Stimulated activated CD4-positive, alpha-beta T cell treated with anti-CD3 and anti-CD28 coated beads, Interleukin-2, amount 100 ng/mL, for 48 hours (primary cell): ENCODE measurements at places on chromosomes 7 and 10.

GRCh38 chr10:104941662-104942061 is 300.6 kb downstream of the SORCS3 start:
- no peak for DNase-seq

- no peak for DNase-seq
Measured at GRCh38 chr10:72349438-72349837, 5.3 kb downstream of the DNAJB12 start.

DNA sequence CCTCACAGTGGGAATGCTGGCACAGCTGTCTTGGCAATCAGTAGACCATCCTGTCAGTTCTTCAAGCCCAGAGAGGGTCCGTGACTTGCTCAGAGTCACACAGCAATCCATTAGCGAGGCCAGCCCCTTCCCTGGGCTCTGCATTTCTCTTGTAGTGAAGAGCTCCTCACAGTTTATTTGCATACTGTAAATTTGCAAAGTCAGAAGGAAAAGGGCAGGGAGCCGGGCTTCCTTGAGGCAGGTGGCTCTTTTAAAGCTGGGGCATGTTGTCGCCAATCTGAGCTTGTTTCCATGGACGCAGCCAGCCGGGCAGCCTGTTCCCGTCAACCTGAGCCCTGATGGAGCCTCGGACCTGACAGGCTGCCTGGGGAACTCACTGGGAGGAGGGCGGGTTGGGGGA is 123.4 kb downstream of the CUX1 start:
- no peak for DNase-seq

- no peak for DNase-seq
Measured at GRCh38 chr7:91194841-91195240, 69.4 kb upstream of the FZD1 start.

DNA sequence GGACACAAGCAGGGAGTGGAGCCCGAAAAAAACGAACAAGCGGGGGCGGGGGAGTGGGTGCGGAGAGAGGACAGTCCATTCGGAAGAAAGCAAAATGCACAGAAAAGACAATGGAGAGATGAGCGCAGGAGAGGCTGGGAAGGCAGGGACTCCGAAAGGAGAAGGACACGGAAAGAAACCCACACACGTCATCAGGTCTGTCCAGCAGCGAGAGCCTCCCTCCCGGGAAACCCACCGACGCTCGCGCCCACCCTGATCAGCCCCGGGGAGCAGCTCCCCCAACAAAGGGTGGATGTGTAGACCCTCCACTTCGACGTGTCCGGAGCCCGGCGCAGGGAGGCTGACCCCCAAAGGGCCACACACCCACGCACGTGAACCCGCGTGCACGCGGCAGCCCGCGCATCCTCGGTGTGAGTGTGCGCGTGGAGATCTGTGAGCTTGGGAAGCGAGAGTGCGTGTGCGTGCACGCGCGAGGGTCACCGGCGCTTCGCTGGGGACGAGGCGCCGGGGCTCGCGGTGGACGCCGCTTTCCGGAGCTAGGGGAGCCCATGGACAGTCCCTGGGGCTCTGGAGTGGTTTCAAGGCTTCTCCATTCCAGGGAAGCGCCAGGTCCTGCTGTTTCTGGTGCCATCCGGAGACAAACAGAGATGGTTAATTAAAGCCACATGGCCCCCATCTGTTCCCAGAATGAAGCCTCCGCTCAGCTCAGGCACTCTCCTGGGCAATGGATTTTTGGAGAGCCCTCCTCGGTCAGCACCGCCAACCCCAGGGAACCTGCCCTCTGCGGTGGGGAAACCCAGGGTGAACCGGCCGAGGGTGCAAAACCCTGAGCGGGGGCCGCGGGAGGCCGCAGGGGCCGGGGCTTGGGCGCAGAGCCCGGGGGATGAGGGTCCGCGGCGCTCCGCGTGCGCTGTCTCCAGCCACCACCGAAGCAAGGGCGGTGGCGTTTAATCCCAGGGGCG is 916 bp downstream of the LAMB1 start:
- DNase-seq = no peak

DNA sequence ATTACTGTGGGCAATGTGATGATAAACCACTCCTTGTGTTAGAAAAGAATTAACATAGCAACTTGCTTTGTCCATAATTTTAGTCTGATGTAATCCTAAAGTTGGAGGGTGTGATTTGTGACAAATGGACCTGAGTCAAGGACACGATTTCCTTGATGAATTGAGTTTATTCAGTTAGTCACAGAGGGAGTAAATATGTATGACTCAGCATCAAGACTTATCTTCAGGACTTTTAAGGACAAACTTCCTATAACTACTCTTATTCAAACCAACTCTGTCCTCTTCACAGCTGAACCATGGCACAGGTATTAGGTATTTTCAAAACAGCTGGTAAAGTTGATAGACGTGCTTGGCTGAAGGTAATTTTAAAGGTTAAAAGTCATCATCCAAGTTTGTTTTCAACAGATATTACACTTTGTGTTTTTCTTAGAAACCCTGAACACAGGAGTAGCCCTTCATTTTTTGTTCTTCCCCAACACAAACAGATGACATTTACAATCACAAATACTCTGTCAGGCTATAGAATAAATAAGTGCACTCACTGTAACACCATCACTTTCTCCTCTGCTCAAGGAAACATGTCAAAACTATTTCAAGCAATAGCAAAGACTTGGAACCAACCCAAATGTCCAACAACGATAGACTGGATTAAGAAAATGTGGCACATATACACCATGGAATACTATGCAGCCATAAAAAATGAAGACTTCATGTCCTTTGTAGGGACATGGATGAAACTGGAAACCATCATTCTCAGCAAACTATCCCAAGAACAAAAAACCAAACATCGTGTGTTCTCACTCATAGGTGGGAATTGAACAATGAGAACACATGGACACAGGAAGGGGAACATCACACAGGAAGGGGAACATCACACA is 54.5 kb downstream of the COA1 start:
- no peak for DNase-seq

GRCh38 chr7:100465702-100466311 is 1.7 kb upstream of the SPACDR start:
- no peak for DNase-seq

GRCh38 chr7:45324683-45325237 is 167.2 kb downstream of the RAMP3 start:
- DNase-seq = no peak

DNA sequence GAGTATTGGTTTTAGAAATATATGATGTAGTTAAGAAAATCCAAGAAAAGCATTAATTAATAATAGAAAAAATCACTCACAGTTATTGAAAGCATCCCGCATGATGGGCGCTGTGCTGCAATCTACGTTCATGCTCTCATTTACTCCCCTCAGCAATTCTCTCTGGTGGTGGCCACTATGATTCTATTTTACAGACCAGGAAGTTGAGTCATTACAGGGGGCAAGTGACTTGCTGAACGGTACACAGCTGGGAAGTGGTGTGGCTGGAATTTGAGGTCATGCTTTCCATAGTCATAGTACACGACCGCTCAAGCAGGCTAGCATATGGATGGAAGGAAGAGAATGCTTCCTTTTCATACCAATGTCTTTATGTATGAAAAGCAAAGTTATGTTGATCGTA is 117.4 kb downstream of the TES start:
- DNase-seq = no peak

GRCh38 chr10:12727832-12728215 is 273.7 kb downstream of the CCDC3 start:
- DNase-seq = no peak

- DNase-seq = peak; percentile 47
Measured at GRCh38 chr10:89032141-89032891, 41.7 kb downstream of the FAS start.

DNA sequence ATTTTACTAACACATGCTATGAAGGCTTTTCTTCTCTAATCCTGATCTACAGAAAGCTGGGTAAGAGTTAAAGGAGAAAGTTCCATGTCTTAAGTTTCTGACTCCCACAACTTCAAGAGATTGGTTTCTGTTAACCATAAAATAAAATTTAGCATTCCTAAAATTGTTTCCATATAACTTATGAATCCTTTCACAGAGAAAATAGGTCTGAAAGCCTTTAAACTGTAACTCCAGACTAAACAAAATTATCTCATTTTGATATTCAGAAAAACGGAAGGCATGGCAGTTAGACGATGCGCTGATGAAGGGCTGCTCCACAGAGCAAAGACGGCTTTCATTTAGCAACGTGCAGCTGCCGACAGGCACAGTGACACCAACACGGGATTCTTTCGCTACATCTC is 133.3 kb downstream of the SLC25A13 start:
- no peak for DNase-seq

- no peak for DNase-seq
Measured at GRCh38 chr10:112510384-112510783, 63.4 kb downstream of the VTI1A start.

DNA sequence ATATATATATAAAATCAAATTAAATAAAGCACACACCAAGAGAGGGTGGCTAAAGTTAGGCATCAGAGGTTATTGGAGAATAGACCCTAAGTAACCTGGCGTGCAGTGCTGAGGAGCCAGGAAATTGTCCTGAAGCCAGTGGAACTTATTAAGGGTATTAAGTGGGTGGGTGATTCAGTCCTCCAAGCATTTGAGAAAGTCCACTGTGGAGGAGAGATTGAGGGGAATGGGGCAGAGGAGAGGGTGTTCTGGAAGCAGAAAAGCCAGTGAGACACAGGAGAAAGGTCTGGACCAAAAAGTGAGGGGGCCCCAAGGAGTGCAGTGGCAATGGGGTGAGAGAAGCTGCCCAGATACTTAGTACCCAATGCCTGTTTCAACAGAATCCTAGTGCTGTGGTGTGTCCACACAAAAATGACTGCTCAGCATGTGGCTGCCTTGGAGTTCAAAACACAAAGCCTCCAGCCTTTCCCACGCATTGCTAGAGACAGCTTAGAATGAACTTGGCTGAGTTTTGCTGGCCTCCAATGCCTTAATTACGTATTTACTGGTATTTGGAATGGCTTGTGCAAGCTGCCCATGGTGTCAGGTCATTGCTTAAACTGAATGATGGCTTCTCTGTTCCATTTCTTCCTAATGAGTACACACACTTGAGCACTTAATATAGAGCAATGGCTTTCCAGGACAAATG is 44.9 kb upstream of the CHST15 start:
- no peak for DNase-seq

DNA sequence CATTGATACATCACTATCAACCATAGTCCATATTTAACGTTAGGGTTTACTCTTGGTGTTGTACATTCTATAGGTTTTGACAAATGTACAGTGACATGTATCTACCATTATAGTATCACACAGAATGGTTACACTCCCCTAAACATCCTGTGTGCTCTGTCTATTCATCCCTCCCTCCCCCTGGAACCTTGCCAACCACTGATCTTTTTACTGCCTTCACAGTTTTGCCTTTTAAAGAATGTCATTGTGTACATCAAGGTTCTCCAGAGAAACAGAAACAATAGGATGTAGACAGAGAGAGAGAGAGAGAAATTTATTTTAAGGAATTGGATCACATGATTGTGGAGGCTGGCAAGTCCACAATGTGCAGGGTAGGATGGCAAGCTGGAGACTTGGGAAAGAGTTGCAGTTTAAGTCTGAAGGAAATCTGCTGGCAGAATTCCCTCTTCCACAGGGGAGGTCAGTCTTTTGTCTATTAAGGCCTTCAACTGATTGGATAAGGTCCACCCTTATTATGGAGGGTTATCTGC is 45.1 kb upstream of the CCNJ start:
- DNase-seq = no peak

- DNase-seq = peak; percentile 33
Measured at GRCh38 chr10:62732841-62733653, 71.5 kb upstream of the ADO start.

DNA sequence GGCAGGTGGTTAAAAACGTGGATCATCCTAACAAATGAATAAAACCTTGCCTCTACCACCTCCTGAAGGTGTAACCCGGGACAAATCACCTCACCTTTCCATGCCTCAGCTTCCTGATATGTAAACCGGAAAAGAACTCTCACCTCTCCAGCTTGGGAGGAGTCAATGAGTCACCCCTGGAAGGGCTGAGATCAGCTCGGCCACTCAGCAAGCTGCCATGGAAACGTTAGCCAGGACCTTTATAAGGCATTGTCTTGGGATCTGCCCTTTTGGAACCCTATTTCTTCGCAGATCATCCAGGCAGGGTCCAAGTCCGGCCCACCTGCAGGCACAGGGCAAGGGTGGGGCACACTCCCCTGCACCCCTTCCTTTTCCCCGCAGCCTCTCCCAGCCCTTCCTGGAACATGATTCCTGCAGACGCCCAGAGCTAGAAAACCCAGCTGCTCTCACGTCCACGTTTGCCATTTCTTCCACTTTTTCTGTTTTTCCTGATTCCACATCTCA is 81.6 kb upstream of the PFKP start:
- DNase-seq = no peak

GRCh38 chr7:90412458-90413184 is 9.4 kb downstream of the CLDN12 start:
- DNase-seq = no peak

- no peak for DNase-seq
Measured at GRCh38 chr10:110357252-110357780, 52.6 kb upstream of the SMNDC1 start.

DNA sequence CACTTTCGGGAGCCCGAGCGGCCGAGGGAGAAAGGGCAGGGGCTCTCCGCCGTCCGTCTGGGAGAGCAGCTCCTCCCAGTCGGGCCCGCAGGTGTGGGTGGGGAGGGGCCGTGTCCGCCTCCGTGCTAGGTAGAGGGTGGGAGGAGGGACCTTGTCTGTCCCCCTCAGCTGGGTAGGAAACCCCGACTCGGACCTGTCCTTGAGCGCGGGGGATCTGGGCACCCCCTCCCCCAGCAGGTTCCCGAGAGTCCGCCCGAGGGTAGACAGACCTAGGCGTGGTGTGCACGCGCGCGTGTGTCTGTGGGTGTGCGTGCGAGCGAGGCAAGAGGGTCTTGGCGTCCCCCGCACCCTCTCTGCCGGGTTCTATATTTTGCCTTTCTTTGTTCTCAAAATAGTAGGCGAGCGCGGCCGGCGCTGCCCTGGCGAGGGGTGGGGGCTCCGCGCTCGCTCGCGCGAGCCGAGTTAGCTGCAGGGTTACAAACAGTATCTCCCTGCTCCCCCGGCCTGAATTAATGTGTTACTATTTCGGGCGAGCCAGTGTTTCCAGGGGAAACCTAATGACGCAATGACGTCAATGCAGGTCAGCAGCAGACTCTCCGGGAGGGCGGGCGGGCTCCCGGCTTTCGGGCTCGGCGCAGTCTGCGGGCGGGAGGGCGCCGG is 73.9 kb upstream of the LEP start:
- no peak for DNase-seq

GRCh38 chr10:94500063-94500462 is 45.5 kb upstream of the HELLS start:
- DNase-seq = no peak

DNA sequence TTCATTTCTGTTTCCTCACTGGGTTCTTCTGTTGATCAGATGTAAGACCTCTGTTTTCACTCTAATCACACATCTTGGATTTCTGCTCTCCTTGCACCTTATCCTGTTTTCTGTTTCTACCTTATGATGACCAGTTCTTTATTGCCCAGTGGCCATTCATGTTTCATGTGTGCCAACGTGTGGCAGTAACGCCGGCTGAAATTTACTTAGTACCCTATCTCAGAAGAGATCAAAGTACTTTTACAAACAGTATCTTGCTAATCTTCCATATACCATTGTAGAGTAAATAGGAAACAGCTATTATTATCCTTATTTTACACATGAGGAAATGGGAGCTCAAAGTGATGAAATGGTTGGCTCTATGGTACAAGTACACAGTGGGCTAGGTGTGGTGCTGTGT is 74.0 kb downstream of the GATA3 start:
- no peak for DNase-seq
